ENCODE measurements at places on chromosomes 16 and 17.
A peak's percentile ranks its signal among the peaks of the same experiment; 100 is the strongest.

DNA sequence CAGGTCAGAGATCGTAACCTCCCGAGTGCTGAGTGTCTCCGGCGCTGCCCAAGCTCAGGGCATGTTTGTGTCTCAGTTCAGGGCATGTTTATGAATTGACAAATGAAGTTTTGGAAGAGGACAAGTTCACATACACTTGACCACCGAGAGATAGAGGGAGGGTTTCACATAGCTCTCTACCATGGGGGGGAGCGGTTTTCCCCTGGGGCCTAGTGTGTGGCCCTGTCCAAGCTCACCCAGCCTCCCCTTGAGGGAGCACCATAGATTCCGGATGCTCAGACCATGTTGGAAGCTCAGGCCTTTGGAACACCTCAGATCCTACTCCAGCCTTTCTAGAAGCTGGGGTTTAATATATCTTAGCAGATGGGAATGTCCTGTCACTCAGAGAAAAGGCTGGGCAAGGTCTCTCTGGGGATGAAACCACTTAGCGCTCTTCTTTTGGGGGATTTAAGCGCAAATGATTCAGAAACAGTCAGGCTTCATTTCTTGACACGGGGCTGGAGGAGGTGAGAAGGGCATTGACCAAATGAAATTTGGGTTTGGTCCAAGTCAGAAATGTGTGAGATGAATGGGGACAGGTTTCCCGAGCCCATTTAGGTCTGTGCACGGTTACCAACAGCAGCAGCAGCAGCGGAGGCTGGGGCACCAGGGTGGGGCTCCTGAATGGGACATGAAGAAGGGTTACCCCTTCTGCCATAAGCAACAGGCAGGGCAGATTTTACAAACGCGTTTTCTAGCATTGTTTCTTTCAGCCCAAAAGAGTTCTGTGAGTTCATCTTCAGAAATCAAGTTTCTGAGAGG lies 96.6 kb downstream of the METRNL start:
- no peak for DNase-seq

- no peak for DNase-seq
These were observed 41.2 kb upstream of the HAPSTR1 start for GRCh38 chr16:9050102-9050830.

DNA sequence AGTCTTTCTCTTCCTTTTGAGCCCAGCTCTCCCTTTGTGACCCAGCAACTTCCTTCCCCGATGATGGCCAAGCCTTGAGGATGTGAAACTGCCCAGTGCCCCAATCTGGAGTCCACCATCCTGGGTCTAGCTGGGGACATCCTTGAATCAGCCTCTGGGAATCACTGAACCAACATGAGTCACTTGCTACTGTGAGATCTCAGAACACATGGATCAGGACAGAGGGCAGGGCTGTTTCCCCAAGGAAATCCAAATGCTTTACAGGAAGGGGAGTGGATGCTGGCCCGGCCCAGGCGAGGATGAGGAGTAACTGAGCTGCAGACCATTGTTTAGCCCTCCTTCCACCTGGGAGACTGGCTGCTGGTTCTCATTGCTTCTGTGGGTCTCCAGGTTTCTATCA lies 547.6 kb downstream of the WWOX start:
- no peak for DNase-seq

- DNase-seq, result no peak
These were observed 29.7 kb upstream of the WSCD1 start for GRCh38 chr17:6040504-6040903.

- no peak for DNase-seq
These were observed 10.9 kb downstream of the CTRB2 start for GRCh38 chr16:75195811-75196790.

- DNase-seq, result no peak
These were observed 564.5 kb downstream of the CDH8 start for GRCh38 chr16:61471737-61472136.

DNA sequence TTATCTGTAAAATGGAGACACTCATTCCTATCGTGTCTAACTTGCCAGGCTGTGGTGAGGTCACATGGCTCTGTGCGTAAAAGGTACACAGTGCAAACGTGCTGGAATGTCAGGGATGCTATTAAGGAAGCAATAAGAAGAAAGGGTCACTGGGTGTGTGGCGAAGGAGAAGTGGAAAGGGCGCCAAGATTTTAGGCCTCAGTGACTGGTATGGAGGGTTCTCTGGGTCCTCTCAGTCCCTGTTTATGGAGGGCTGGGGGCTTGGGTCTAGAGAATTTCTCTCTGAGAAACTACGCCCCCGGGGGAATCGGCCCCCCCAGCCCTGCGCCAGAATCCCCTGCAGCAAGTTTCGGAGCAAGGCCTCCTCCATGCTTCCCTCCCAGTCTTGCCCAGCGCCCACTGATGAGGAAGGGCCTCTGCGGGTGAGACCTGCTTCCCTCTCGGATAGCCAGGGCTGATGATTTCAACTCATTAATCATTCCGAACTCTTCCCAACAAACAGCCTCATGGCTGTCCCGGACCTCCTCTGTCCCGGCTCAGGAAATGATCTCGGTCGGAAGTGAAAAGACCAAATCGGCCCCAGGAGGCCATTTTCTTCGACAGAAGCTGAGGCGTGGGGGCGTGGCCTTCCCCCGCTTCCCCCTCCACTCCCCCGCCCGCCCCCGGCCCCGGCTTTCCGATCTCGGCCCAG lies 1.2 kb upstream of the HEXIM1 start:
- no peak for DNase-seq

- no peak for DNase-seq
These were observed 235.8 kb upstream of the NLRP1 start for GRCh38 chr17:5819921-5820685.

DNA sequence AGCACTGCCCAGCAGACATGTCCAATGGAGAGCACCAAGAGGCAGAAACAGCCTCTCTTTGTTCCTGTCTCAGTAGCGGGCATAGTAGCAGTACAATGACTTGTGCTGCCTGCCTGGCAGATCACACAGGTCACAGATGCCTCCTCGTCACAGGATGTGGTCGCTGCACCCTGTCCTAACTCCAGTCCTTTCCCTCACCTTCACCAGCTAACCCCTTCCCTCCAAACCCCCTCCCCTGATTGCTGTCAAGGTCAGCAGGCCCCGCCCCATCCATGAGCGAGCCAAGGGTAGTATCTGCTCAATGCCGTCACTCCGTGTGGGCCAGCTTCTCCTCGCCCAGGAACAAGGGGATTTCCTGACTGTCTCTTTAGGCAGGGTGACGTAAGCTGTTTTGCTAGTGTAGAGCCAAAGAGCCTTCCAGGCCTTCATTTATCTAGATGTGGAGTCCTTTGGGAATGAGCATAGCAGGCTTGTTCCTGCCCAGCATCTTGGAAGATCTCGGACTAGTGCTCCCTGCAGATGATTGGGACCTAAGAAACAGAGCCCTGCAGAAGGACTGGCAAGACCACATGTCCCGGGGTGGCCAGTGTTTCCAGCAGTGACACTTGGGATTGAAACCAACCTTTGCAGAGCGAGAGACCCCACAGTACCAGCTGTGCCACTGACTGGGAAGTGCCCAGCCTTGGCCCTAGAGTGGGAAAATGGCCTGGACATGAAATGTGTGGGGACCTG lies 75.9 kb upstream of the TNRC6C start:
- DNase-seq, result peak; percentile 45

DNA sequence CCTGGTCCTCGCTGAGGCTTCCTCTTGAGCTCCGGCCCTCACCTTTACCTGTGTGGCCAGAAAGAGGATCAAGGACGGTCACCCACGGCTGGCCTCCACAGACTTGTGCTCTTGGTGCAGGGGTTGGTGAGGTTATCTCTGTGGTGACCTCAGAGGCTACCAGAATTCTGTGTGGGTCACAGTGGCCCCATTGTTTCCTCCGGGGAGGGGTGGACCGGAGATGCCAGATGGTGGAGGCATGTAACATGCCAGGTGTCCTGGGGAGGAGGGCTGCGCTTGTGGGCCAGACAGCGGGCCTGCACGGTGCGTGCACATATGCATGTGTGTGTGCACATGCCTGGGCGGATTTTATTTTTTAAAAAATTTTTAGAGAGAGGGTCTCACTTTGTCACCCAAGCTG lies 6.3 kb downstream of the SGCA start:
- no peak for DNase-seq

GRCh38 chr17:73030501-73030921 lies 62.0 kb downstream of the SLC39A11 start:
- DNase-seq, result no peak

GRCh38 chr17:38605841-38606645 lies at the start of gene SRCIN1:
SRCIN1 (minus strand) TSS chr17:38605952; CDS start chr17:38605705, 247 bp downstream.
- peak; percentile 32 for DNase-seq

DNA sequence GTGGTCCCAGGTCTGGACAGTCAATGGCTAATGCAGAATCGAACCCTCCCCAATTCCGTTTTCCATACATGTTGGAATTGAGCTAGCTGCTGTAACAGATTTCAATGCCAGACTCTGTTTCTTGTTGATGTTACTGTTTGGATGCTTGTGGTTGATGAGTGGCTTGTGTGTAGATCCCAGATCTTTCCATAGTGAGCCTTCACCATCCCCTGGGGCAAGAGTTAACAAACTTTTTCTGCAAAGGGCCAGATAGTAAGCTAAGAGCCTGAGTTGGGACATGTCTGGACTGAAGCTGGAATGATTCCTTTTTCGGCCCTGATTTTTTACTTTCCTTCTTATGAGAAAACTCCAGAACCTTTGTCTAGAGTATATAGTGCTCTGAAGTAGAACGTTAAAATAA lies 296.3 kb downstream of the CPPED1 start:
- no peak for DNase-seq

DNA sequence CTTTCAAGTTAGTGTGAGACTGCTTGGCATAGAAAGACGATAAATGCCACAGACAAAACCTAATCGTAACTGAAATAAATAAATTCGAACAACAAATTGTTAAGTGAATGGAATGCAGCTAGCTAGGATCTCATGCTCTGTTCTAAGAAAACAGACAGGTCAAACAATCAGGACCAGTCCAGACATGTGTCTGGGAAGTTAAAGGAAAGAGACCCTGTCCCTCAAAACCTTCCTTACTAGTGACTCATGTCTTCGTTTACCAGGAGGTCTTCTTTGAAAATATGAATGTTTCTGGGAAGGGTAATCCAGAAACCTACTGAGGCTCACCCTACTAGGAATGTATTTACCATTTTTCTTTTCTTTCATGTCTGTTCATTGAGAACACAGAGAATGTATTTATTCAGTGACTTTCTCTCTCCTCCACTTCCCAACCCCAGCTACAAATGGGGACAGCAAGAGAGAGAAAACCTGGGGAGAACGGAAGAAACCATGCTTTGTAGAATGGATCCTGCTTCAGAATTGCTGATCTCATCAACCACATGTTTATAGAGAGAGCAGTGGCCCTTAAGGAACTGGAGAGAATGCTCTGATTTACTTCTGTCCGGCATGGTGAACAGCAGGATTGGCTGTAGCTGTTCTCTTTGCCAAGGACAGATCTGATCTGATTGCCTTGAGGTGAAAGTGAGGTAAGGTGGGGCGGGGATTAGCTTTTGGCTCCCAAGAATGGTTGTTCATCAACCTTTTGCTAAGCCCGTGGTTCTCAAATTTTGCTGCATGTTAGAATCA lies 39.4 kb upstream of the DHX8 start:
- no peak for DNase-seq

- no peak for DNase-seq
These were observed 35.4 kb downstream of the SYT17 start for GRCh38 chr16:19203374-19203966.

- no peak for DNase-seq
These were observed 5.9 kb upstream of the ADGRG3 start for GRCh38 chr16:57661936-57662906.
